Nephron progenitor cell (in vitro differentiated cells): ENCODE measurements at places on chromosomes 1 and 21.

DNA sequence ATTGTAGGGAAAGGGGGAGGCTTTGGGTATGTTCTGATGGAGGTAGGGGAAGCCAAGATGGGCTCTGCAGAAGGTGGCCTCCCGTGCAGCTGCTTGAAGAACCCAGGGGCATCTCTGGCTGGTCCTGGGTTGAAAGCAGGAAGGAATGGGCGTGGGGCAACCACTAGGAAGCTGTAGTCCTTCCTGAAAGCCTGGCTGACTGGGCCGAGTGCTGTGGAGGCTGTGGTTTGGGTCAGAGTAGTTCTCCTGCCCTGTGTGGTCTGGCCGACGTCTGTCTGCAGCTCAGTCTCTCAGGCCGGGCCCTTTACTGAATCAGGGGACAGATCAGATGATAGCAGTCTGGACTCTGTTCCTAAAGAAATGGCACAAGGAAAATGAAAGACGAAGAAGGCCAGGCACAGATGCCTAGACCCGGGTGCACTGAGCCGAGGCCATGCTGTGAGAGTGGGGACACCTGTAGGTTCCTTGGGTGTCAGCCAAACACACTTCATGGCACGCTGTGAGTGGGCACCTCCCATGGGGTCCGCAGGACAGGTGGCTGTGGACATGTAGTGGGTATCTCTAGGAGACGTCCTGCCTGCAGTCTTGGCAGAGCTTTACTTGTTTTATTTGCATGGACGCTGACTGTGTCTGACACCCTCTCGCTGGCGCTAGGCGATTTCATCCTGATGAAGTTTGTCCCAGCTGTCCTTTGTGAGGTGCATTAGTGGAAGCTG lies 87.0 kb downstream of the POFUT2 start:
- no peak for DNase-seq

- DNase-seq = no peak
Observed at GRCh38 chr21:15626031-15626430, 103.8 kb upstream of the USP25 start.

- DNase-seq = no peak
Observed at GRCh38 chr1:152107984-152108881, 7.0 kb downstream of the TCHH start.

- DNase-seq = no peak
Observed at GRCh38 chr1:11158720-11159321, 30.3 kb upstream of the ANGPTL7 start.

DNA sequence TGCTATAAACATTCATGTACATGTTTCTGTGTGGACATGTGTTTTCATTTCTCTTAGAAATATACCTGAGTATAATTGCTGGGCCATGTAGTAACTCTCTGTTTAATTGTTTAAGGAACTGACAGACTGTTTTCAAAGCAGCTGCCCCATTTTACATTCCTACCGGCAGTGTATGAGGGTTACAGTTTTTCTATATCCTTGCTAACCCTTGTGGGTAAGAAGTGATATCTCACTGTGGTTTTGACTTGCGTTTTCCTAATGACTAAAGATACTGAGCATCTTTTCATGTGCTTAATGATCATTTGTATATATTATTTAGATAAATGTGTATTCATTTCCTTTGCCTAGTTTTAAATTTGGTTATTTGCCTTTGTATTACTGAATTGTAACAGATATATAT lies 81.7 kb downstream of the DNM3 start:
- DNase-seq = no peak

DNA sequence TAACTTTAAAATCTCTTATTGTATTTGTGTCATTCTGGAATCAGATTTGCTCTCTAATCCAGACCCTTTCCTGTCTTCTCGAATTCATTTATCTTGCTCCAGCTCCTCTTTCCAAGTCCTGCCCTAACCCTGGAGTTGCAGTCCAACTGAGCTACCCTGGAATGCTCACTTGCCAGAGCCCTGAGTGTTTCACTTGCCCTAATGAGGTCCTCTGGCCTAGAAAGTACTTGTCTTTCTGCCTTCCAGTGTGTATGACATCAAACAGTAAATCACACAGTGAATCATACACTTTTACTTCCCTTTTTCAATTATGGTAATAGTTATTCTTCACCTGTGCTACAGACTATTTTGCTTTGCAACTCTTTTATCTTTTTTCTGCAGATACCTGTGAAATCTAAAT lies 96.9 kb downstream of the NEK7 start:
- DNase-seq = no peak

DNA sequence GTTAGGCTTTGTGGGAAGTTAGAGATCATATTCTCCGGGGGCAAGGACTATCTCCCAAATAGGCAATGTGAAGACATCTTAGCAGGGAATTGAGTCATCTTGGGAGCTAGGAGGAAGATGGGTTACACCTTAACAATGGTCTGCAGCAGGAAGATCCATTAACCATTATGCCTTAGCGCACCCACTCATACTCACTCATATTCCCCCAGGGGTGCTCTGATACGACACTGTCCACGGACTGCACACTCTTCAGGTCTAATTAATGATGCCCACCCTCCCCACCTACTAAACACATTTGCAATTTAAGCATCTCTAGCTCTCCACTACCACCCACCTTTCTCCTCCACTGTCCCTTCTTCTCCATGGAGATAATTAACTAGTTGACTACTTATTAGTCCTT lies 857 bp upstream of the AK5 start:
- no peak for DNase-seq

GRCh38 chr1:19435181-19435580 lies 50.2 kb downstream of the CAPZB start:
- no peak for DNase-seq

DNA sequence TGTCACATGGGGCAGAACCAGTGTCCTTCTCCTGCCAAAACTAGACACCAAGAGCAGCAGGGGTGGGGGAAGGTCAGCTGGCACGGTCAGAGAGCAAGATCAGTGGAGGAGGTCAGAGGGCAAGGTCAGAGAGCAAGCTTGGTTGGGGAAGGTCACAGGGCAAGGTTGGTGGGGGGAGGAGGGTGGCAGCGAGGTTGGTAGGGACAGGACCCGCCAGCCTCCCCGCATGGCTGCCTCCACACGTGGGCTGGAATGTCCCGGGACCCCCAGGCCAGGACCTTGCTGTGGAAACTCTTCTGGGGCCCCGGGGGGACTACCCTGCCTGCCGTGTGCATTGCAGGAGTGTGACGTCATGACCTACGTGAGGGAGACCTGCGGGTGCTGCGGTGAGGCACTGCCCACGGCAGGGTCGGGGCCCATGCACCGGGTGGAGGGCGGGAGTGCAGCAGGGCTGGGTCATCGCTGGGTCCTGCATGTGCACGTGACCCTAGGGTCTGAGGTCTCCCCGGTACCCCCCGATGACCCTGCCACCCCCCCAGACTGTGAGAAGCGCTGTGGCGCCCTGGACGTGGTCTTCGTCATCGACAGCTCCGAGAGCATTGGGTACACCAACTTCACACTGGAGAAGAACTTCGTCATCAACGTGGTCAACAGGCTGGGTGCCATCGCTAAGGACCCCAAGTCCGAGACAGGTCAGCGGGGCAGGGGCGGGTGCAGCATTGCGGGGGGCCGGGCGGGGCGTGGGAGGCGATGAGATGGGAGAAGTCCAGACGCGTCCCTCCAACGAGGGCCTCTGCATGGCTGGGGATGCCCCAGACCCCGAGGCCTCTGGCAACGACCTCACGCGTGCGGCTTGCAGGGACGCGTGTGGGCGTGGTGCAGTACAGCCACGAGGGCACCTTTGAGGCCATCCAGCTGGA lies 27.3 kb downstream of the COL6A2 start:
- peak; percentile 3 for DNase-seq

DNA sequence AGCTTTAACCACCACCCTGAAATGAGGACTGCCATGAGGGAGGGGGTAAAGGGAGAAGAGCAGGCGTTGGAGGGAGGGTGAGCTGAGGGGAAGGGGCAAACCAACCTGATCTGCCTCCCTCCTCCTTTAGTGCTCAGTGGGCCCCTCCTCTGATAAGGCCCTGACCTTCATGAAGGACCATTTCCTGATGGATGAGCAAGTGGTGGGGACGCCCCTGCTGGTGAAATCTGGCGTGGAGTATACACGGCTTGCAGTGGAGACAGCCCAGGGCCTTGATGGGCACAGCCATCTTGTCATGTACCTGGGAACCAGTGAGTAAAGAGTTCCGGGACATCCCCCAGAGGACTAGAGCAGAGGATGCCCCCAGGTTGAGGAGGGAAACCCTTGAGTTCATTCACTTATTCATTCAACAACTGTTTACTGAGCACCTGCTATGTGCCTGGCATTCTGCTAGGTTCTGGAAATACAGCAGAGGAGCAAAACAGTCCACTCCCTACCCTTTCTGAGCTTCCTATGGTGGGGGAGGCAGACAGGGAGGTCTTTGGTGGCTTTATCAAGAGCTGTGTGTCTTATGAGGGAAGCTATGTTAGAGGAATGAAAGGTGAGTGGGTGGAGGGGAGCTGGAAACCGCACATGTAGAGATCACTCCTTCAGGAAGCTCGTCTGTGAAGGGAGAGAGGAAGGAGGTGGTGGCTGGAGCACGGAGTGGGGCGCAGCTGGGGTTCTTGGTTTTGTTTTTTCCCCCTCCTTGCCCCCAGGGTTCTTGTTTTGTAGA lies 19.5 kb downstream of the SEMA4A start:
- no peak for DNase-seq

DNA sequence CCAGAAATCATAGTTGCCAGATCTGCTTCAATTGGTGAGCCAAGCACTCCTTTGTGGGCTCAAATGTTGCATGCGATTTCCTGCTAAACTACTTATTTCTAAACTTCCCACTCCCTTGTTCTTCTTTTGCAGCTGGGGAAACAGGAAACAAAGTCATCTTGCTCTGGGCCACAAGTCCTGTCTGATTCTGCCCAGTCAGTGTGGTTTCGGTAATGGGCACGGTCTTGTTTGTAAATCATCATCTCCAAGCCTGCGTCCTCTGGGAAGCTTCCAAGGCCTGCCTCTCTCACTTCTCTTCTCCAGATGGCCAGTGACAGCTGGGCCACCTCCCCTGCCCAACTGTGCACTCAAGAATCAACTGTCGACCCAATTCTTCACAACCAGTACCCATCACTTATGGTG lies 4.4 kb downstream of the S100A8 start:
- DNase-seq = no peak

DNA sequence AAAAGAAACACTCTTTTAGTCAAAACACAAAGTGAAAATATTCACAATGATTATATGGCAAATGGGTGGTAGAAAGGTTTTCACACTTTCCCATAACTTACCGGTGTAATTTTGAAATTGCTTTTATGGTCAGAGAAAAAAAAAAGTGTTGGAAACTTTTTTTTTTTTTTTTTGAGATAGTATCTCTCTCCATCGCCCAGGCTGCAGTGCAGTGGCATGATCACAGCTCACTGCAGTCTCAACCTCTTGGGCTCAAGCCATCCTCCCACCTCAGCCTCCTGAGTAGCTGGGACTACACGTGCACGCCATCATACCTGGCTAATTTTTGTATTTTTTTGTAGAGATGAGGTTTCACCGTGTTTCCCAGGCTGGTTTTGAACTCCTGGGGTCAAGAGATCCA lies 3.3 kb downstream of the IFNGR2 start:
- DNase-seq = no peak

- peak; percentile 54 for DNase-seq
Observed at GRCh38 chr1:3352299-3352951, 102.0 kb upstream of the ARHGEF16 start.

DNA sequence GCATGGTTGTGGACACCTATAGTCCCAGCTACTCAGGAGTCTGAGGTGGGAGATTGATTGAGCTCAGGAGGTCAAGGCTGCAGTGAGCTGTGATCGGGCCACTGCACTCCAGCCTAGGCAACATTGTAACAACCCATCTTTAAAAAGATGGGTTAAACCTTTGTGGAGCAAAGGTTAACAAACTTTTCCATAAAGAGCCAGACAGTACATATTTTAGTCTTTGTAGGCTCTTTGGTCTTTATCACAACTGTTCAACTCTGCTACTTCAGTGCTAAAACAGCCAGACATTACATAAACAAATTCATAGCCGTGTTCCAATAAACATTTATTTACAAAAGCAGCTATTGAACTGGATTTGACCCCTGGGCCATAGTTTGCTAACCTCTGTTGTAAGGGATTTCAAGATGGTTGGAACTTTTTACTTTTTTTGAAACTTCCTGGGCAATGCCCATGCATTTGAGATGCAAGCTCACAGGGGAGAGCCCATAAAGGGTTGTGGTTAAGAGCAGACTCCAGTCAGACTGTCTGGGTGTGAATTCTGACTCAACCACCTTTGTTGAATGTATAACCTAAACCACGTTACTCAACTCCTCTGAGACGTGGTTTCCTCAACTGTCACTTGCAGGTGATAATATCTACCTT lies 10.8 kb downstream of the INAVA start:
- no peak for DNase-seq

DNA sequence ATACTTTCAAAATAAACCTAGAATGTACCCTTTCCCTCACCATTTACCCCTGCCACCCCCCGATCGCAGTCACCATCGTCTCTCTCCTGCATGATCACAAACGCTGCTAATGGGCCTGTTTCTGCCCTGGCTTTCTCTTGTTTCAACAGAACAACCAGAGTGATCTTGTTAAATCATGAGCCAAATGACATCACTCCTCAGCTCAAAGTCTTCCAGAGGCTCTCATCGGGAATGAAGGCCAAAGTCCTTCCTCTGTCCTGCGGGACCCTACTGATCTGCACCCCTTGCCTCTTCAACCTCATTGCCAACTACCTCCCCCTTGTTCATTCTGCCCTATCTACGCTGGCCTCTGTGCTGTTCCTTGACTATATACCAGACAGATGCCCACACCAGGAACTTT lies 39.4 kb upstream of the PTGFRN start:
- DNase-seq = no peak

DNA sequence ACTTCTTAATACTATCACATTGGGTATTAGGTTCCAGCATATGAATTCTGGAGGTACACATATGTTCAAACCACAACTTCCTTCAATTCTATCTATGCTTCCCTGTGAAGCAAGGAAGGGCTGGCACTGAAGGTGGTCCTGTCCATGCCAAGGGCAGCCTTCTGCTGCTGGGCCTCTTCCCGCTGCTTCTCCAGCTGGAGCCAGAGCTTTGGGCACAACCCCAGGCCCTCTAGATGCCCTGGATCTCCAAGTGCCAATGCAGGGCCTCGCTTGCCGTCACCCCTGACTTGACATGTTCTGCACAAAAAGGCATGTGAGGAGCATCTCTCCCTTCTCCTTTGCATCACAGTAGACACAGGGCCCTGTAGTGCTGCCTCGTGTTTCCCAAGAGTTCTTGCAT lies 62.6 kb downstream of the STYXL2 start:
- no peak for DNase-seq

DNA sequence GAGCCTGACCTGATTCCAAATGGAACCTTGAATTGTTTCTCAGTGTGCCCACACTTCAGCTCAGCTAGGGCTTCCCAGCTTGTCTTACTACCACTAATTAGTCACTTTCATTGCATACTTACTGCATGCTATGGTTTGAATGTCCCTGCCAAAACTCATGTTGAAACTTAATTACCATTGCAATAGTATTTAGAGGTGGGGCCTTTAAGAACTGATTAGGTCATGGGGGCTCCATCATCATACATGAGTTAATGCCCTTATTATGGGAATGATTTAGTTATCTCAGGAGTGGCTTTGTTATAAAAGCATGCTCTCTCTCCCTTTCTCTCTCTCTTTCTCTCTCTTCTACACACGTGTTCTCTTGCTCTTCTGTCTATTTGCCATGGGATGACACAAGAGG lies 68.3 kb downstream of the NENF start:
- DNase-seq = no peak
